ENCODE measurements at places on chromosomes 6 and 20. TPM values are rescaled to one million over a fixed set of nuclear protein-coding genes. Genes with fewer than 3 reads are reported as not detected.

DNA sequence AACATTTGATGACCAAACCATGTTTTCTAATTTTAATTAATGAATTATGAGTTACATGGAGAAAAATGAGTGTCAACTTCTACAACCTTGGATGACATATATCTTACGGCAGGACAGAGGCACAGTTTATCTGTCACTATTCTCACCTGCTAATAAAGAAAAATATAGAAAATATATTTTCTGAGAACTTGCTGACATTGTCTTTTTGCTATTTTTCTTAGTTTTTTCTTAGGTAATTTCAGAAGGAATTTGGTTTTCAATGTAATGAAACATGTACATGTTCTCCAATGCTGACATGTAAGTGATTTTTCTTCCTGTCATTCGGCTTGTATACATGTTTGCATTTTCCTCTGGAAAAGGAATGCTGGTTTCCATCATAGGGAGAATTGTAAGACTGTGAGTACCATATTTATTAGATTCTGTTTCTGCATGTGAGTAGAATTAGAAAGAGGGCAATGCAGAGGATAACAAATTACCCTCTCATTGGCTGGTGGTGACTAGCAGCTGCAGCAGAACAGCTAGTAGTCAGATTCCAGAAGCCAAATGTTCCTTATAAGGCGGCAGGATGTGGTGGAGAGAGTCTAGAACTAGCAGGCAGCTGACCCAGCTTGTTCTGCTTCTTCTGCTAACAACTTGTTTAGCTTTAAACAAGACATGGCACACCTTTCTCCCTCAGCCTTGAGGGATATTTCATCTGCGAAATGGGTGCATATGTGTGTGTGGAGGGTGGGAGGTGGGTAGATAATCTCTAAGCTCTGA, 132.8 kb upstream of the SPACA1 start:
- DNase-seq: no peak

- DNase-seq: peak; percentile 70
Measured at GRCh38 chr6:33621711-33622388, 728 bp downstream of the ITPR3 start.

GRCh38 chr6:6781172-6781872, 192.8 kb downstream of the LY86 start:
- peak; percentile 82 for DNase-seq

DNA sequence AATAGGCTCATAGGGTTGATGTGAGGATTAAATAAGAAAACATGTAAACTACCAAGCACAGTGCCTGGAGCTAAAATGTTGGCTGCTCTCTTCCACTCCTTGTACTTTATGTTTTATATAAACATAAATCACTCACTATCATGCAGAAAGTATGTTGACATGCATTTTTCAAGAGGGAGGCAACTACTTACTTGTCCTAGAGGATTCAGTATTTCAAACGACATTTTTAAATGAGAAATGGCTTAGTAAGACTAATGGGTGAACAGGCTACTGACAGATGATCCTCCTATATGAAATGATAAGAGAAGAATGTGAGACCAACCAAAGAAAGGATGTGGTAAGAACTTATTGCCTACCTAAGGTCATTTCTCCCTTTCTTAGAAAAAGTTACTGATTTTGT, 21.0 kb downstream of the LATS1 start:
- no peak for DNase-seq

DNA sequence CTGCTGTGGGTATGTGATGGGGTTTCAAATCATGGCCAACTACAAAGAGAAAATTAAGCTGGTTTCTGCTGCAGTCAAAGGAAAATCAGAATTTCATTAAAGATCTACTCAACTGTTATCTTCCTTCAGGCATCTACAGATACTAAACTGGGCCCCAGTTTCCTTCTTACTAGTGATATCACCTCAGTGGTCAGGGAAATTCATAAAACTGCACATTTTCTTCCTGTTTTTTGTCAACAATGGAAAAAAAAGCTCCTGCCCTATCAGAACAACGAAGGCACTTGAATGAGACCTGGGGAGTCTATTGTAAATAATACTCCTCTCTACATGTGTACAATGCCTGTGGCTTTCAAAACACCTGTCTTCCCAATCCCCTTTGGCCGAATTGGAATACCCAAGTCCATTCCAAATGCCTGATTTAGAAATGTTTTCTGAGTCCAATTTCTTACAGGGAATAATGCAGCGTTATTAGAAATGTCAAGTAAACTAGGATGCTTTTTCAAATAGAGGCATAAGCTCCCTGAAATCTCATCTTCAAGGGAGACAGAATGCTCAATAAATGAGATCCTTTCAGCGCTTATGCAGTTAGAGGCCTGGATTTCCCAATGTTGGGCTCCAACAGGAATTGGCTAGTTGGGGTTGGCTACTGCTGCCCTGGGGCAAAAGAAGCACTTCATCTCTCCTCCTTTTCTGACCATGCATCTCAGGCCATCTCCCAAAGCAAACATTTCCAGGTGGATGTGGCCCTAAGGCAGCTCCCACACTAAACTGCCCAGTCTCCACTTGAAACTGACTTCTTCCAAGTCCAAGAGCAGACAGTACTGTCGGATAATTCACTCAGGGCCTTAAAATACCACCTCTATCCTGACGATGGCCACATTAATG, 143.3 kb downstream of the NFATC2 start:
- no peak for DNase-seq

- DNase-seq: no peak
Measured at GRCh38 chr6:82129797-82130196, 117.7 kb downstream of the IBTK start.

- DNase-seq: no peak
Measured at GRCh38 chr6:154907291-154907690, 87.8 kb upstream of the TIAM2 start.

GRCh38 chr6:119614138-119614537, 264.6 kb upstream of the MAN1A1 start:
- no peak for DNase-seq

GRCh38 chr6:50843842-50844241, 25.2 kb downstream of the TFAP2B start:
- DNase-seq: peak; percentile 45

DNA sequence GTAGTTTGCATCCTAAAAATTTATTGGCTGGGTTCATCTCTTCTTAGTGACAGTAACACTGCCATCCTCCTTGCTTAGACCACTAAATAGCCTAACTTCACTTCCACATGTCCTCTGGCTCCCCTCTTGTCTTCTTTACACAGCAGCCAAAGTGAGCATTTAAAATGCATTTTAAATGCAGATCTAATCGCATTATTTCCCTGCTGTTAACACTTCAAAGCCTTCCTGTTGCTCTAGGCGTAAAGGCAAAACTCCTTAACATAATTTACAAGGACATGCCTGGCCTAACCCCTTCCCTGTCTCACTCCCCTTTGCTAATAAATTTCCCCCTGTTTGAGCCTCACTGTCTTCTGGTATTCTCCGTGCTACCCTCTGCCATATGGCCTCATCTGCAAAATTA, 26.5 kb downstream of the NKAIN2 start:
- DNase-seq: no peak

DNA sequence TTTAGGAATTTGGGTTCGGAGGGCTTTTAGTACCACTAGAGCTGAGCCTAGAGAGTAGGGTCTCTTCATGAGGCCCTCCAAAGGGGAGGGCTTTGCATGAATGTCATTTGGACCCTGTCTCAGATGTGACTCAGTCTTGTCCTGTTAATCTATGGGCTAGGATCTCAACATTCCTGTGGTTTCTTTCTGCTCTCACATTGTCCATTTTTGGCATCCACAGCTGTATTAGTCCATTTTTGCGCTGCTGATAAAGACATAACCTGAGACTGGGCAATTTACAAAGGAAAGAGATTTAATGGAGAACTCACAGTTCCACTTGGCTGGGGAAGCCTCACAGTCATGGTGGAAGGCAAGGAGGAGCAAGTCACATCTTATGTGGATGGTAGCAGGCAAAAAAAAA, 61.0 kb downstream of the CRYBG1 start:
- no peak for DNase-seq

GRCh38 chr20:58251348-58251978, 23.0 kb upstream of the ANKRD60 start:
- DNase-seq: no peak

- DNase-seq: no peak
Measured at GRCh38 chr20:57811374-57812020, 101.7 kb upstream of the PMEPA1 start.

DNA sequence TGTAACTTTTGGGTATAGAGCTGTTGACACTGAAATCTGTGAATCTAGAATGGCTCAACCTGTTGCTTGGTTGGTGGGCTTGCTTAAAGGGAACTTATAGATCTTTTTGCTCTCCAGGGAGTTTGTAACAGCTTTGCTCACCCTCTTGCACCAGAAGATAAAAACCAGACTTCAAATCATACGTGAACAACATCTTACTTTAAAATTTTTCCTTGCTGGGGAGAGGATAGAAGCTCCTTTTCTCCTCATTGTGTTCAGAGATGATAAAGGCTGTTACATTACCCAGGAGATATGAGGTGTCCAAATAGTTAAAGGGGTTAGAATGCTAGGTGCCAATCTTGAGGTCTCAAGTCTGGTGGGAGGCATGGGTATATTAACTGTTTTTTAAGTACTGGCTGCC, 46.8 kb downstream of the RALGAPB start:
- no peak for DNase-seq

DNA sequence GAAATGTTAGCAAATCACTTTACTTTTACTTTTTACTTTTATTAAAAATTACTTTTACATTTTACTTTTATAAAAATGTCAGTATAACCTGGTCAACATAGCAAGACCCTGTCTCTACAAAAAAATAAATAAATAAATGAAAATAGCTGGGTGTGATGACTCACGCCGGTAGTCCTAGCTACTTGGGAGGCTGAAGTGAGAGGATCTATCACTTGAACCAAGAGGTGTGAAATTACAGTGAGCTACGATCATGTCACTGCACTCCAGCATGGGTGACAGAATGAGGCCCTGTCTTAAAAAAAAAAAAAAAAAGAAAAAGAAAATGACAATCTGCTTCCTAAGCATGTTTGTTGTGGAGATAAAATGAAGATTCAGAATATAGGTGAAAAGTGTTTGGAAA, 31.0 kb upstream of the FBXO30 start:
- DNase-seq: no peak

- no peak for DNase-seq
Measured at GRCh38 chr6:9732056-9732455, 682.8 kb downstream of the TFAP2A start.

DNA sequence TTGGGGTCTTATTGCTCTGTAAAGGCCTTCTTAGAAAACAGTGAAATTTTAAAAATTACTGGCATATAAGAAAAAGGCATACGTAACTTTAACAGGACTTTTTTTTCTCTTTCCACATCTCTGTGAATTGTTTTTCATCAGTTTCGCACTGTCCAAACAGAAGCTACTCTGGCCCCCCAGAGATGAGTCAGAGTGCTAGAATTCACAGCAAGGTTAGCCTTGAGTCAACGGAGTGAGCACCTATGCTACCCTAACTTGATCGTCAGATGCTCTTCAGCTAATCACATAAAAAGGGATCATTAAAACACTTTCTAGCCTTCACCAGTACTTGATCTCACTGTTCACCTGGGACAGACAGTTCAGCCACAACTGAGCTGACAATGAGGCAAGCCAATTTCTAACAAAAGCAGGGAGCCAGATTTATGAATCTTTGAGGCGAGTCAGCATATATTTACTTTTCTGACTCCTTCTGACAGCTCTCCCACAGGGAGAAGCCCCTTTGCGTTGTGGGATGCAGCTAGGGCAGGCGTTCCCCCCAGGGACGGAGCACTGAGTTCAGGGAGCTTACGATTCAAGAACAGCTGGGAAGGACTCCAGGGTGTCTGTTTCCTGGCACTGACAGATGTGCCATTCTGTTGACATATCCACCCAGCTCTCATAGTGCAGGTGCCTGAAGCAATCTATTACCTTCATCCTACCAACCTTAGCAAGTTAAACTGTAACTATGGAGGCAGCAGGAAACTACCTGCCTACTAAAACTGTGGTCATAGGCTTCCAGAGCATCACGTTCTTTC, 46.4 kb upstream of the SPDEF start:
- DNase-seq: no peak

DNA sequence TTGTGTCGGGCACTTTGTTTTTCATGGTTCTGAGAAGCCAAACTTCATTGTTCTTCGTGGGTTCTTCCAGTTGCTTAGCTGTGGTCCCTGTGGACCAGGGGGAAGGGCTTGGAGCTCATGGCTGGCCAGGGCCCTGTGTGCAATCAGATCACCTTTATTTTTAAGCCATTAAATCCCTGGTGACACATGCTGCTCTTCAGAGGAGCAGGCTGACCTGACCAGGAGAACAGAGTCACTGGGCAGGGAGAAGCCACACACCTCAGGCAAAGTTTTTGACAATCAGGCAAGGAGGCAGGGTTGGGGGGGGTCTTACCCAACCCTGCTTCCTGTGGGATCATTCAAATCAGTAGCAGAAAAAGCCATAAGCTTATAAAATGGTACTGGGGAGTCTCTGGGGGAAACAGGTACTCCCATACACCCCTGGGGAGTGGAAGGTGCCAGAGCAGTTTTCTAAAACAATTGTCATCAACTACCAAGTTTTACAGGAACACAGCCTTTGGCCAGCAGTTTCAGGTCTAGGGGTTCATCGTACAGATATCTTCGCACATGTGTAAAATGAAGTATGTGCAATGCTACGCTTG, 37.0 kb upstream of the PREX1 start:
- no peak for DNase-seq

- no peak for DNase-seq
Measured at GRCh38 chr20:48166082-48166835, 381.0 kb upstream of the SULF2 start.

DNA sequence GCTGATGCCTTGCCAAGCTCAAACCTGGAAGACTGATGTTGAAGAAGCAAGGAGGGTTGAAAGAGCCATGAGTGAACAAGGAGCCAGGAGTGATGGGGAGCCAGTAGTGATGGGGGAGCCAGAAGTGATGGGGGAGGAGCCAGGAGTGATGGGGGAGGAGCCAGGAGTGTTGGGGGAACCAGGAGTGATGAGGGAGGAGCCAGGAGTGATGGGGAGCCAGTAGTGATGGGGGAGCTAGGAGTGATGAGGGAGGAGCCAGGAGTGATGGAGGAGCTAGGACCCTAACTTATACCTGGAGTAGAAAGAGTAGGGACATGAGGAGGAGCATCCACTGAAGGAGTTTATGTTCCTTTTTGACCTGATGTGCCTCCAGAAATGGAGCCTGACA, 14.6 kb upstream of the CD93 start:
- no peak for DNase-seq

DNA sequence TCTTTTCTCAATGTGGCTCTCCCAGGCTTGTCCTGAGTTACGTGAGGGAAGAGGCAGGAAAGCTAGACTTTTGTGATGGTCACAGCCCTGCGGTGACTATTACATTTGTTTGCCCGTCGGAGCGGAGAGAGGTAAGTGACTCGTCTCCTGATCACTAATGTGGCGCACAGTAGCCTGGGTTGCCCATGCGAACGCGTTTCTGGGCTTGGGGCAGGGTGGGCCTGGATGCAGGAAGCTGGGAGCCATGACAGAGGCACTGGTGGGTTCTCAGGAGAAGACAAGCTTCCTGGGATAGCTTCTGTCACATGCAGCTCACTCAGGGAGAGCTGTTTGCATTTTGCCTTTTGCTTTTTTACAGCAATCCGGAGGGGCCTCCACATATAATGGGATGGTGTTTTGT, 60.6 kb downstream of the IGF2R start:
- no peak for DNase-seq

Gene CALHM6
- polyA plus RNA-seq: 5.9 TPM

Gene TRIM15
- polyA plus RNA-seq: not detected

Gene CST5
- not detected for polyA plus RNA-seq

Gene EDN1
- 4.2 TPM for polyA plus RNA-seq

Gene FAM83C
- polyA plus RNA-seq: not detected

Gene TINAG
- polyA plus RNA-seq: 0.09 TPM

Gene OR2J3
- not detected for polyA plus RNA-seq

Gene UCKL1
- polyA plus RNA-seq: 36.5 TPM

Gene PRRT1
- 2.6 TPM for polyA plus RNA-seq

Gene DYNLT2
- polyA plus RNA-seq: 1.2 TPM

Gene ROS1
- 0.02 TPM for polyA plus RNA-seq

Measured in right cardiac atrium (tissue), 5 donors.